ENCODE measurements at places on chromosomes 6 and 20.

- no peak for DNase-seq
Observed at GRCh38 chr20:57707320-57707719, 2.5 kb downstream of the PMEPA1 start.

- no peak for DNase-seq
Observed at GRCh38 chr20:34292496-34292895, 10.7 kb downstream of the AHCY start.

DNA sequence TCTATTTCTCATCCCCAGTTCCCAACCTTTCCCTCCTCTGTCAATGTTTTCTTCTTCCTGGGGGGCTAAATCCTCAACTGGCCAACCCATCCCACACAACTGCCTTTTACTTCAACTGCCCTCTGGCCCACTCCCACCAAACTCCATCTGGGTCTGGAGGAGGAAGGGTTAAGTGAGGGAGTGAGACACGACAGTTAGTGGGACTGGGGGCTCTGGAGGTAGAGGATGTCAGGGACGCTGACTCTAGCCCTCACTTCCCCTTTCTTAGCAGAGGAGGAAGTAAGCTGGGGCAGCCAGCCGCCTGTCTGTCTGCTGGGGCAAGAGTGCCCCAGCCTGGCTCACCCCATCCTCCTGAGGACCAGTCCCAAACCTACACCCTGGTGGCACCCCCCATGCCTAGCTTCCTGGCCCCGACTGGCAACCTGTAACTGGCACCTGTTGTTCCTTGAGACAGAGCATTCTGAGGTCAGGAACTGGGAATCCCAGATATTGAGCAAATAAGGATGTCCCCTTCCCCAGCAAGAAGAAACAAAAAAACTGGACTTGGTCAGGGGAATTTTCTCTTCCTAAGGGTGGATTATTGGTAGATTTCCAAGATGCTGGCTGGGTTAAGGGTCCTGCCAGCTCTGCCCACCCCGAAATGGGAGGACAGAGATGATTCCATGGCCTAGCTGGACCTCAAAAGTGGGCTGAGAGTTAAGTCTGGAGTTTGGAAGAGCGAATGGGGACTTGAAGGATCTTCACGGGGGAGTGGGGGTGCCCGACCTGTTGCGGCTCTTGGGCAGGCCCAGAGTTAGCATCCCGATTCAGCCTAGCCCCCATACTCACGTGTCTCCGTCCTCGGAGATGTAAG is 971 bp downstream of the NFKBIE start:
- no peak for DNase-seq

DNA sequence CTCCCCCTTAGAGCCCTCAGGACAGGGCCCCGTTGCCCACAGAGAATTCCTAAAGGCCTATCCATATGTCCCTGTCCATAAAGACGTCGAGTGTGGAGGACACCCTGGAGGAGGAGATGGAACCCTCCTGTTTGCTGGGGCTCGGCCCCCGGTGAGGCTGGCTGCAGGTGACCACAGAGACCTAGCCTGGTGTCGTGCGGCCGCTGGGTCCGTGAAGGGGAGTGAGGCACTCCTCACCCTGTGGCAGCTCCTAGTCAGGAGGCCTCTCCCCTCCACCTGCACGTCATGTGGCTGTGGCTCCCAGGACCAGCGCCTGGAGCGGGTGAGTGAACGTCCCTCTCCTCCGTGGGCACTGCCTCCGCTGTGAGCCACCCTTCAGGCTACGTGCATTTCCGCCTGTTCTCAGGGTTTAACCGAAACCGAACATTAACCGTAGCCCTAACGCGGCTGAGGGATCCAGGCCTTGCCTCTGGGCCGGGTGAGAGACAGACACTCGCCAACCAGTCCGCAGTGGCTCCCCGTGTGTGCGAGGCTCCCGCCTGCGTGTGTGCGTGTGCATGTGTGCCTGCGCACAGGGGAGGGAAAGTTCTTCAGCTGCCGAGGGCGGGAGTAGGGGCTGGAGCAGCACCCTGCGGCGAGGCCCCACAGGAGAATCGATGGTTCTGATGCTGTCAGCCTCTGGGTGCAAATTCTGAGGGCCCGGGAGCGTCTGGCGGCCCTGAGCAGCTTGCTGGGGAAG is 5.9 kb upstream of the TCEA2 start:
- DNase-seq: no peak

DNA sequence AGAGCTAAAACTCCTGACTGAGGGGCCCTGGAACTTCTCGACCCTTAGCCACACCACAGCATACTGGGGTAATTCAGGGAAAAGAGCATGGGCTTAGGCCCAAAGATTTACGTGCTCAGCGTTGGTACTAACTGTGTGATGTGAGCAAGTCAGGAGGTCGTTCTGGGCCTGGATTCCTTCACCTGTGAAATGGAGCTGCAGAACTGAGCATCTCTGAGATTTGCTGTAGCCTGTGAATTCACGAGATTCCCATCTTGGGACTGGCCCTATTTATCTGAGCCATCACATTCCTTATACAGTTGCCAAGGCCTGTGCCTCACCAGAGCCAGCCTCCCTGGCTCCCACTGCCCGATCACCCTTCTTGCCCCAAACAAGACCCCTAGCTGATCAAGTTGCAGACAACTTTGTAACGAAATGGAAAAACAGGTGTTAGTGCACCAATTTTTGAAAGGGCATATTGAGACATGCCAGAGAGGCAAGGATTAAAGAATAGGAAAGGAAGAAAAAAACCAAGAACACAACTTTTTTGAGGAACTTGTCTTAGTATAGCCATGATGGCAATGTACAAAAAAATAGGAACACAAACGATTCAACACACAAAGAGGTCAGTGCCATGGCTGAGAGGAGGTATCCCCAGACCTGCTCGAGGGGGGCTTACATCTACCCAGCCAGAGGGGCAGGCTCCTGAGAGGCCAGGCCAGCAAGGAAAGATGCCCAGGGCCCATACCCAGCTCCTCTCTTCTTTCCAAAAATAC is 323.0 kb upstream of the JARID2 start:
- DNase-seq: no peak

DNA sequence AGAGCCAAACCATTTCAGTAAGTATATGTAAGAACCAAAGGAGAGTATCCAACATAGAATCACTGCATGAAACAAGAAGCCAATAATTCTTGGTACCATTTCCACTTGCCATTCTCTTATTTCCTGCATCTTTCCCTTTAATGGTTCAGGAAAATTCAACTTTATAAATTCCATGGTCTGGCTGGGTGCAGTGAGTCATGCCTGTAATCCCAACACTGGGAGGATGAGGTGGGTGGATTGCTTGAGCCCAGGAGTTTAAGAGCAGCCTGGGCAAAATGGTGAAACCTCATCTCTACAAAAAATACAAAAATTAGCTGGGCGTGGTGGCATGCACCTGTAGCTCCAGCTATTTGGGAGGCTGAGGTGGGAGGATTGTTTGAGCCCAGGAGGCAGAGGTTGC is 21.2 kb downstream of the NHLRC1 start:
- no peak for DNase-seq

- DNase-seq: no peak
Observed at GRCh38 chr6:131305037-131305850, 170.0 kb downstream of the AKAP7 start.

- DNase-seq: no peak
Observed at GRCh38 chr6:133208183-133208755, 32.9 kb upstream of the EYA4 start.

GRCh38 chr6:18493382-18493891 is 106.3 kb downstream of the RNF144B start:
- DNase-seq: no peak

GRCh38 chr20:46937157-46937523 is 42.5 kb downstream of the EYA2 start:
- no peak for DNase-seq
